ENCODE measurements at places on chromosomes 3 and 15. TPM values are rescaled to one million over a fixed set of nuclear protein-coding genes. Genes with fewer than 3 reads are reported as not detected.

The RASGRF1 gene
- total RNA-seq, result 0.29 TPM

The RARRES1 gene
- not detected for total RNA-seq

The TF gene
- total RNA-seq, result 0.12 TPM

The CMTM6 gene
- 32.2 TPM for total RNA-seq

The GUCA1C gene
- total RNA-seq, result not detected

The ANKUB1 gene
- total RNA-seq, result not detected

The SLC12A1 gene
- not detected for total RNA-seq

The PTPRG gene
- 54.5 TPM for total RNA-seq

DNA sequence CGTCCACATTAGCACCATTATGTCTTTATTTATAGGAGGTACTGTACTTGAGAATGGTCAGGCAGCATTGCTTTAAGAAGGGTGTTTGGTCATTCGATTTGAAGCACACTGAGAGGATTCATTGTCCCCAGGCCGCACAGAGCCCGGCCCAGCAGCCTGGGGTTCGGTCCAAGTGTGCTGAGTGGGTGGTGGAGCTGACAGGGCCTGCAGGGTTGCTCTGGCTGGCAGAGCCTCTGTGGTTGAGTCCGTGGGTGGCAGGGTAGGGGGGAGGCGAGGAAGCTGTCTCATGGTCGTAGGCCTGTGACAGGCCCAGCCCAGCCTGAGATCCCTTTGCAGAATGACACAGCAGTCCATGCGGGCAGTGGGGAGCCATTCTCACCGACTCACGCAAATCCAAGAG is 227.7 kb upstream of the TOPAZ1 start:
- no peak for DNase-seq

DNA sequence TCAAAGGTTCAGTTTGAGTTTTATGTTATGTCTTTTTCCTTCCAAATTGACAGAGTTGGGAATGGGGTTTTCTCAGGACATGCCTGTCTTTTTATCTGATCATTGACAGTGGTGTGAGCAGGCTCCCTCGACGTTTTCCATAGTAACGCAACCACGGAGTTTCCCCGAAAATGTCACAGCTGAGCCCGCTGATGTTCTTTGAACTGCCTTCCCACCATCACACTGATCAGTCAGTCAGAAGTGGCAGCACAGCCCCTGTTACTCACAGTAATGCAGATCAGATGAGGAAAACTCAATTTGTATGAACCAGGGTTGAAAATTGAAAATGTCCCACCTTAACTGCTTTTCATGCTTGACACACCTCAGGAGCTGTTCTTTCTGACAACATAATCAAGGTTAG is 210.4 kb downstream of the NECTIN3 start:
- no peak for DNase-seq

DNA sequence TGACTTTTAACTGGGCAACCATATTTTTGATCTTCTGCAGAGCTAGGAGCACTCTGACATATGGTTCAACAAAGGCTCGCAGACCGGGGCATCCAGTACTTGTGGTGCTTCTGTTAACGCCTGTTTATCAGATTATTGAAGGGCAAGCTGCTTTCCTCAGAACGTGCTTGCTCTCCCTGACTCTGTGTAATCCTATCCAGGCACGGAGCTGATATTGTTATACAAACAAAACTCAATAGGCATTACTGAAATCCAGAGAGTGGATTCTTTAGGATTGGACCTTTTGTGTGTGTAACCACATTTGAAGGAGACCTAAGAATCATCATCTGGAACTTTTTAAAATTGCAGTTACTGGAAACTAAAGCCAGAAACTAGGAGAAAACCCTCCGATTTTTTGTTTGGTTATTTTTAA is 246.5 kb downstream of the PTPRG start:
- no peak for DNase-seq

DNA sequence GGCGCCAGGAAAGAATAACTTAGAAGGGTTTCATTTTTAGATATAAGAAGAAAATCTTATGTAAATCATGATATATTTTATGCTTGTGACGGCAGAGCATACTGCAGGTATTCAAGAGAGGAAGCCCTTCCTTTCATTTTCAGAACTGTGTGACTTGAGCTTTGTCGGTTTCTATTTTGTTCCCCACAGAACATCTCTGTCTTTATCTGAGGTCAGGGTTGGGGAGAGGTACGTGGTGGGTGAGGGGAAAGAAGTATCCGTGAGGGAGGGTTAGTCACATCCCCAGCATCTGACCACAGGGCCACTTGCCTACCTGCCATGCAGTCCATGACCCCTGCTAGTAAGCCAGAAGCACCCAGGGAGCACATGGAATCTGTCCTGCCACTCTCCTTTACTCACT is 126.5 kb downstream of the DGKG start:
- no peak for DNase-seq

- no peak for DNase-seq
Measured at GRCh38 chr3:178513546-178514380, 22.5 kb upstream of the KCNMB2 start.

GRCh38 chr3:99521551-99521950 is 116.8 kb upstream of the COL8A1 start:
- DNase-seq, result no peak

- DNase-seq, result no peak
Measured at GRCh38 chr3:72655131-72655551, 193.1 kb downstream of the SHQ1 start.

GRCh38 chr3:792630-793029 is 300.2 kb upstream of the CNTN6 start:
- DNase-seq, result no peak

DNA sequence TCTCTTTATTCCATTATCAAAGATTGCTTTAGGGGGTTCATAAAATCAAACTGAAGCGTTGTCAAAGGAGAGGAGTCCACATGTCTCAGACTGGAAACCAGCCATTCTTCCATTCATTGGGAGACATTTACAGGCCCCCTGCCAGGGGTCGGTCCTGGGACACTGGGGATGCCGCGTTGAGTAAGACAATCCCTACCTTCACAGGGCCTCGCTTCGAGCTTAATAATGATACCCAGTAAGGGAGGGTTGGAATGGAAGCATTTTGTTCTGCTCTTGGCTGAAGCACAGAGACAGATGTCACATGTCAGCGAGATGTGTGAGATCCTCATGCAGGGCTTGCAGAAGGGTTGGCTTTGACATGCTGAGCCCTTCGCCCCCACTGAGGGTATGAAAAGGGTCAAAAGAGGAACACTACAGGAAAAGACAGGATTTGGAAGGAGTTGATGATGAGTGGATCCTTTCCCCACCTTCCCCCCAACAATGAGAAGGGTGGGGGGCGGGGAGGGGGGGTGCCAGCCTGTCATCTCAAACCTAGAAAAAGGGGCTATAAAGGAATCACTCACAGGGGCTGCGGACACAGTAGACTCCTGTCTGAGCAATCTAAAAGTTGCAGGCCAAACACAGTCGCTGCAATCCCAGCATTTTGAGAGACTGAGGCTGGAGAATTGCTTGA is 25.6 kb upstream of the ARL8B start:
- DNase-seq, result no peak

DNA sequence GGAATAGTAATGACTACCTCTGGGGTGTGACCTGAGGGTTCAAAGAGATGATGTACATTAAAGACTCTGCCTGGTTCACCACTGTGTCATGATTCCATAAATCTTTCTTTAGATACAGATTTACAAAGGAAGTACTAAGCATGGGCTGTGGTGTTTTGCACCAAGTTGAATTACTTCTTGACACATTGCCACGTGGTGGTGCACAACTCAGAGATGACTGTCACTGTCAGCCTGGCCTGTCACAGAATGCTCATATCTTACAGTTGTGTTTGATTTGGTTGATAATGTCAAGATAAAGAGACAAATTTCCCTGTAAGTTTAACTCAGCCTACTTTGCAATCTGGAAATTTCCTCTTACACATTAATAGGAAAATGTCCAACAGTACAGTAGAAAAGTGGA is 3.2 kb downstream of the CTDSPL start:
- no peak for DNase-seq

- no peak for DNase-seq
Measured at GRCh38 chr15:25939122-25939521, 76.0 kb upstream of the ATP10A start.

DNA sequence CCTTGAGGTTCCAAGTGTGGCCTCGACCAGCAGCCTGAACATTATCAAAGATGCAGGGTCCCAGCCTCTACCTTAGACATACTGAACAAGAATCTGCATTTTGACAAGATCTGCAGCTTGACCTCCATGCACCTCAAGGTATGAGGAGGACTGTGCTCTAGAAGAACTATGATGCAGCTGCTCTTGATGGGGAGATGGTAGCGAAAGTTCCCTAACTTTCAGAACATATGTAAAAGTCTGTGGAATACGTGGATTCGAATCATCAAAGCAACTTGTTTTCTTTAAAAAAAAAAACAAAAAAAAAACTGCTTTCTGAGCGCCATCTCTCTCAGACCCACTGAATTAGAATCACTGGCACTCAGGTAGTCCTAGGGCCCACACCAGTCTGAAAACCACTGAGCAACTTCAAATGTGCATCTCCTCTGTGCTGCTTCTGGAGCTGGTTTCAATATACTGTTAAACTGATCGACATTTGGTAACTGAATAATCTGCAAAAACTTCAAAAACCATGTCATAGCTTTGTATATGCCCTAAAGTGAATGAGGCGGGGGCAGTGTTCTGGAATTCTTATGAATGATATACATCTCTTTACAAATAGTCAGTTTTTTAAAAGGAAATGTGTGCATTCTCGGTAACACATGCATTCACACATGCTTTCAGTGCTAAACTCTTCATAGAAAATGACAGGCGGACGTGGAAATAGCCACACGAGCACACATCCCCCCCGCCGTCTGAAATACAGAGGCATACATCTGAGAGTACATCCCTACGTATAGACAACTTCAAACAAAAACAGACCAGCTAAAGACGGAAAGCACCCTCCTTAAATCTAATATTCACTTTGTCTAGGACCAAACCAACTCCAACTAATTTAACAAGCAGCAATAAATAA is 128.8 kb downstream of the FOXP1 start:
- DNase-seq, result no peak

DNA sequence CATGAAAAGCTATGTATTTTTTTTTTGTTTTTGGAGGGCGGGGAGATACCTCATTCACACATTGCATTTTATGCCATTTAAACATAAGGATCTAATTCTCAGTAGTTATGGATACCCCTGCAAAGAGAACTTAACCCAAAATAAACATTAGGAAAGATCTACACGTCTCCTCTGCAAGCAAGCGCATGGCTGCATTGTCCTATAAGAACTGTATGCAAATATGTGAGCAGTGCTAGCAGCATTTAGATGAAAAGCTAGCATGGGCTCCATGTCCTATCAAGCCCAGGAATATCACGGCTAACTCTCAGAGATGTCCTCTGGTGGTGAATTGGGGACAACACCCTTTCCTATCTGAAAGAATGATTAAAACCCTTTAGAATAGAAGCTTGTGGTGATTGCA is 292.8 kb downstream of the MEX3B start:
- no peak for DNase-seq

DNA sequence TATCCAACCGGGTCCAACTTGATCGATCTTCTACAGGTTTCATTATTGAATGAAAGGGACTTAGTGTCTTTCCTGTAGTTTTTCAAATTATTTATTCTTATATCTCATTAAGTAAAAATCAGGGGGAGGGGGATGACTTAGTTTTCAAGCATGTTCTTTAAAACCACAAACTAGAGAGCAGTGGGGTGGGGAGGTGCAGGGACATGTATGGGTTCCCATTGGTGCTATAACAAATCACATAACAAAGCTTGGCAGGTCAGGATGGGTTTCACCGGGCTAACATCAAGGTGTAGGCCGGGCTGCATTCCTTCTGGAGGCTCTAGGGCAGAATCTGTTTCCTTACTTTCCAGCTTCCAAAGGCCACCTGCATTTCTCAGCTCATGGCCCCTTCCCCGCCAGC is 32.7 kb downstream of the CCNL1 start:
- no peak for DNase-seq

DNA sequence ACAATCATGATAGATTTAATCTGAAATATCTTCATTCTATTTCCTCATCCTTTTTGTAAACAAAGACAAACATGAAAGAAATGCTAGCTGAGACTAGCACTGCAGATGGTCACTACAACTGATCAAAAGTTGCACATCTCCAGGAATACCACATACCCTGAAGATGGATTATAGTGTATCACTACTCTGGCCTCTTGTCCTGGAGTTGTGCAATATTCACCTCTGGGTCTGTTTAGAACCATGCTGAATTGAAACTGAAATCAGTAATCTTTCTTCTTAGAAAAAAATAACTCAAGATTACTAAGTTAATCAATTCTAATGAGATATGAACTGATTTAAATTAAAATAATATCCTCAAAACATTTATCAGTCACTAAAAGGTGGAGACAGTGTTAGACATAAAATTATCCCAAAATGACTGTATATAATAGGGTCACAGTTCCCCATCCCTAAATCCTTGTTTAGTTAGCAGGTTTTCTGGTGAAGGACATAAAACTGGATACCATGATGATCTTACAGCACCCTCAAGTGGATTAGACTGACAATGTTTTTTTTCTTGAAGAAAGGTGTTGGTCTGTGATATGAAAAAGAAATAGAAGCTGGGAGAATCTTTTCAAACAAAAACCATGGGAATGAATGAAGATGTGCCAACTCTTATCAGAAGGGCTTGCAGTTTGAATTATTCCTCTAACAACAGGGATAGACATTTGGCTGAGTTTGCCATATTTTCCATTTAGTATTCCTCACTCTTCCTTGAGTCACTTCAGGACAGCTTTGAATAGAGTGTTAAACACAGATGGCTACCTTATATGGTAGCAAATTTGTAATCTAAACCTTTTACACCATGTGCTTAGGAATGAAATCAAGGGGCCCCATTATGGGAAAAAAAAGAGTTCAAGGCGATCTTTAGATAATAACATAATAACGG is 7.1 kb upstream of the TTC14 start:
- DNase-seq, result peak; percentile 55
